ENCODE measurements at places on chromosomes 2 and 18.

- DNase-seq, result no peak
Observed at GRCh38 chr2:98800330-98801064, 69.6 kb upstream of the MGAT4A start.

DNA sequence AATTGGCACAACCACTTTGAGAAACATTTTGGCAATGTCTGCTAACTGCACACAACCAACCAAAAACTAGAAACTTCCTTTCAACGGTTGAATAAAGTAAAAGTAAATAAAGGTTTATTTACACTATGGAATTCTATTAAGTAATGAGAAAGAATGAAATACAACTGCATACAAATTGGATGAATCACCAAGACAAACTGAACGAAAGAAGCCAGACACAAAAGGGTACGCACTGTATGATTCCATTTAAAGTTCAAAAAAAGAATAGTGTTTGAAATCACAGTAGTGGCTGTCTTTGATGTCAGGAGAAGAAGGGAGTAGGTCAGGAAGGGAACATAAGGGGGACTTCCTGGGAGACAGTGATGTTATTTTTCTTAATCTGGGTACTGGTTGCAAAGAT is 46.5 kb upstream of the SULT1C3 start:
- no peak for DNase-seq

DNA sequence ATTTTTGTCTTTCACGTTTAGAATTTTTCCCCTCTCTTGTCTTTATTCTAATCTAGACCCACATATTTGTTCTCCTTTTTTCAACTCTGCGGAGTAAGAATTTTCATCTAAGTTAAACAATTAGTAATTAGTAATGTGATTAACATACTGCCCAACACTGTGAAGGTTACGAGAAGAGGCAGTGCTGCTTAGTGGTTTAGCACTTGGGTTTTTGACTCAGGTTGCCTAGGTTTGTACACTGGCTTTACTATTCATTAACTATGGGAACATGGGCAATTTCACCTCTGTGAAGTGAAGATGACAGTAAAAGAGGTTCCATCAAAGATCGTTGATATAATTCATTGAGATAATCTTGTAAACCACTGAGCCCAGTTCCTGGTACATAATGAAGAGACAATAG is 82.2 kb upstream of the PNPT1 start:
- no peak for DNase-seq

GRCh38 chr18:8991155-8991554 is 111.3 kb upstream of the NDUFV2 start:
- DNase-seq, result no peak

GRCh38 chr2:237818066-237818473 is 19.5 kb downstream of the RBM44 start:
- DNase-seq, result no peak

GRCh38 chr2:191626497-191627151 is 51.3 kb upstream of the NABP1 start:
- DNase-seq, result no peak

- DNase-seq, result no peak
Observed at GRCh38 chr2:71669058-71669456, 215.7 kb downstream of the DYSF start.

DNA sequence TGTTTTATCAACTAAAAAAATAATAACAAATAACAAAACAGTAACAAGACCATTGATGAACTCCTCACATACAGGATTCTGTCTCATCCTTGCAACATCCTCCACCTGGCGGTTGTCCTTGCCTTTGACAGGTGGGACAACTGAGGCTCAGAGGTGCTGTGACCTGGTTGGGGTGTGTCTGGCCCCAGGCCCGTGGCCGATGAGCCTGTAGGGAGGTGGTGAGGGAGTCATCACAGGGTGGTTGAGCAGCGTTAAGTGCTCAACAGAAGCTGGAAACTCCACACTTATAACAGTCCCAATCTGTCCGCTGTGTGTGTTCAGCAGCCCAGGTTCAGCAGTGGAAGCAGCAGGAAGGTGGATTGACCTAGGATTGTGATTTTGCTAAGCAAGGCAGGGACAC is 131.6 kb upstream of the RAB12 start:
- DNase-seq, result no peak

- DNase-seq, result no peak
Observed at GRCh38 chr18:56804395-56804794, 153.2 kb downstream of the WDR7 start.

- no peak for DNase-seq
Observed at GRCh38 chr18:490624-491023, 9.9 kb downstream of the COLEC12 start.

DNA sequence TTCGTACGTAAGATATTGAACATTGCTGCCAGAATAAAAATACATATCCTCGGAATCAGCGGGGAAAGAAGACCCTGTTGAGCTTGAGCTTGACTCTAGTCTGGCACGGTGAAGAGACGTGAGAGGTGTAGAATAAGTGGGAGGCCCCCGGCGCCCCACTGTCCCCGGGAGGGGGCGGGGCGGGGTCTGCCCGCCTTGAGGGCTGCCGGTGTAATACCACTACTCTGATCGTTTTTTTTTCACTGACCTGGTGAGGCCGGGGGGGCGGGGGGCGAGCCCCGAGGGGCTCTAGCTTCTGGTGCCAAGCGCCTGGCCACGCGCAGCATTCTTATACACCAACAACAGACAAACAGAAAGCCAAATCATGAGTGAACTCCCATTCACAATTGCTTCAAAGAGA is 324.0 kb upstream of the REG3G start:
- no peak for DNase-seq

DNA sequence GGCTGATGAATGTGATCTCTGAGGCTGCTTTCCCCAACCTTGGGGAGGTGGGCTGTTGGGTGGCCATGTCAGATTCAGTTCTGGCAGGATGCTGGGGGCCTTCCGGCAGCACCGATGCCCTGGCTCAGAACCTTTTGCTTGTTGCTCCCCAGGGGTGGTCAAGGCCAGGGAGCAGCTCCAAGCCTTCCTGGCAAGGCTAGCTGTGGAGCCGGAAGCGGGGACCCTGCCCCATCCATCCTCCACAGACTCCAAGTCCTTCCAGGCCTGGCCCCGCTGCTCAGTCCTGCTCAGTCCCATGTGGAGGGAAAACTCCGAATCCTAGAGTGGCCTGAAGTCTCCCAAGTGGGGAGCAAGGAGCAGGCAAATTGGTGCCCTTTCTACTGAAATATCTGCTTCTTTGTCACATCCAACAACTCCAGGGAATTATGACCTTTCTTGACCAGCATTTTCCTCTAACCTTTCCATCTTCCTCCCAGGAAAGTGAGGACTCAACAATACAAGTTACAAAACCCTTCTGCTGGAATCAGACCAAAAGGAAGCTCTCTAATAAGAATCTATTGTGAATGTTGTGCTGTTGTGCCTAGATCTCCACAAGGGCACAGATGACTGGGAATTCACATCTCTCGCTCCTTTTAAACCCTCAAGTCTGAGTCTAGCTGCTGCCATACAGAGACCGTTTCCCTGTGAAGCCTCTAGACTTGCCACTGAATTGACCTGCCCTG is 134.0 kb downstream of the MCFD2 start:
- no peak for DNase-seq

GRCh38 chr2:219998107-219998506 is 370.7 kb downstream of the SLC4A3 start:
- no peak for DNase-seq

- DNase-seq, result no peak
Observed at GRCh38 chr2:58834404-58834803, 593.3 kb upstream of the FANCL start.

- no peak for DNase-seq
Observed at GRCh38 chr2:71939588-71940535, 207.8 kb downstream of the CYP26B1 start.

DNA sequence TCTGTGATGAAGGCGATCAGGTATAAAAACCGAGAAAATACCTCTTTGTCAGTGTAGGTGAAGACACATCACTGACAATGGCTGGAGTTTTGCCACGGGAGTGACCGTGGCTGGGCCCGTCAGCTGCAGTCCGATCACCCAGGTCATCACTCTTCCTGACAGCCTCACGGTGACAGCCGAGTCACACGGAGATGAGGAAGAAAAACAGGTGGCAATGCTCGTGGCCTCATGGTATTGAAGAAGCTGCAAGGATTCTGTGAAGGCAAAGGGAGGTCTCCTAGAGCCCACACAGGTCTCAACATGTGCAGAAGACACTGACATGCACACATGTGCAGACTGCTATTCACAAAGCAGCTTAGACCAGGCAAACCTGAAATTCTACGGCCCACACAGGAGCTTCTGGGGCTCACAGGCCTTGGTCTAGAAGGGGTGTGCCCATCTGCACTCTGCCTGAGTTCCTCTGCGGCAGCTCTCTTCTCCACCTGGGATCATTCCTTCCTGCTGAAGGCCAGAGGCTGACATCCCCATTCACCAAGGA is 7.4 kb downstream of the COPS9 start:
- DNase-seq, result no peak

GRCh38 chr18:21389283-21389682 is 147.3 kb downstream of the GREB1L start:
- no peak for DNase-seq

DNA sequence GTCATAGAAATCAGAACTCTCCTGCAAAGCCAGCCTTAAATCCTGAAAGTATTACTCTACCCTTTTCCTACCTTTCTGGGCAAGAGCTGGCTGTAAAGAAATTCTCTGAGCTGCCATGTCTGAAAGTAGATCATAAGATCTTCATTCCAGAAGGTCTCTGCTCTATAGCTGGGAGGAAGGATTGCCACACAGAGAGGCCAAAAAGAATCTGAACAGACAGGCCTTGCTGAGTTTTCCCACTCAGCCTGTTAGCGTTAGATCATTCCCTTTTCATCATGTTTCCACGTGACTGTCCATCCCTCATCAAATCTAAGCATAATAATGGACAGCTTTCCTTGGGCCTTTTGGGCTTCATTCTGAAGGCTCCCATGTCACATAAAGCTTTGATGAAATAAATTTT is 43.2 kb upstream of the FHL2 start:
- no peak for DNase-seq

DNA sequence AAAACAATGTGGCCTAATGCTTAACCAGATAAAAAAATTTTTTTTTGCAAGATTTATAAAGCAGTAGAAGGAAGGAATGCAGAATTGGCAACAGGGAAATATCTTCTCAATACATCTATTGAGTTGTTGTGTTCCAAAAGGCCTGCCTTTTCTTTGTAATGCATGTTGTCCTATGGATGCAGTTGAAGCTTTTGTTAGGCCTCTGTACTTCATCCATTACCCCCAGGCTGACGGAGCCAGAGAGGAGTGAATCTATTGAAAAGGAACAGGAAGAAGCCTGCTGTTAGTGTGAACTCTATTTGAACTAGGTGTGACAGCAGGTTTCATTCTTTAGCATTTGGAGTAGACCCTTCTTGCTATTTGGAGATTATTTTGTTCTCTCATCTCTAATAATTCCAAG is 56.5 kb downstream of the MTX2 start:
- no peak for DNase-seq

DNA sequence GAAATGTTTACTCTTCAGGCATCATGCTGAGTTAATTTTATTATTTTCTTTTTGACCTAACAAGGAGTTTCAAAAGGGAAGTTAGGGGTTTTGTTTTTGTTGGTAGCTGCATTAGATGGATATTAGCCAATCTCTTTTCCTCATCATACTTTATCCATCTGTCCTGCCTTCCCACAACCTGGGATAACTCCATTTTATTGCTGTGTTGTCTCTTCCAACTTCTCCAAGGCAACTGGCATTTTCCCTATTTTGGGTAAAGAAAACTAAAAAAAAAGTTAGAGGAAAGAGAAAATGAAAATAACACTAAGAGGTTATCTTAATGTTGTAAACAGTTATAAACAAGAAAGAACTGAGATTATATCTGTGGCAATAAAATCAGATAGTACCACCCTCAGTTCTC is 147.0 kb downstream of the PID1 start:
- no peak for DNase-seq

DNA sequence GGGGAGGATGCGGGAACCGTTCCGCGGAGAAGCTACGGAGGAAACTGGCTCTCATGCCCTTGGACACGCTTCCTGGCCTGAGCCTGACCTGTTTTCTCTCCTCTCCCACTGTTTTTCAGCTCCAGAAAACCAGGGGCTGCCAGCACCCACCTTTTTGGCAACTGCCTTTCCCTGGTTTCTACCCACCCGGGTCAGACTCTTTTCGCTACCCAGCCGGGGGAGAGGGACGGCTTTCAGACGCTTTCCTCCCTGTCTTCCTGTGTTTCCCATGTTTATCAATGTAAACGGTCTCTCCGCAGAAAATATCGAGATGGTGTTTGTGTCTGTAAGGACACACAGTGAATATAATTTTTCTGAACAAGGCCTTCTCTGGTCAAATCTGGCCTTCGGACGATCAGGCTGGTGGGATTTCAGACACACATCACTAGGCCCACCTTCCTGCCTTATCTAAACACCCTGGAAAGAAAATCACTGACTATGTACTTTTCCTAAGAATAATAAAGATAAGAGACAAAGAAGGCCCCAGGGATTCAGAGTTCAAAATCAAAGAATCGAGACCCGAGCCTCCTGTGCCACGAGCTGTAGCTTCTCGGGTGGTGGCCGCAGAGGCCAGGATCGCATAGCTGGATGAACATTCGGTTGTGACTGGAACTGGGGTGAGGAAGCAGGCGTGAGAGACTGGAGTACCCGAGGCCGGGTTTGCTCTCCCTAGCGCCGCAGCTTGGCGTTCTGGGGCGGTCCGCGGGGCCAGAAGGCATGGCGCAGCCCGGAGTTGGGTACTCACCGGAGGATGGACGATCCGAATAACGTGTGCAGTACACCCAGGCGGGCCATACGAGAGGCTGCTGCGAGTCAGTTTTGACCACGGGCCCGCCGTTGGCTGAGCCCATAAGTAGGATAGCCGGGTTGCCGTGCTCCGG is 1.7 kb downstream of the EN1 start:
- DNase-seq, result no peak

DNA sequence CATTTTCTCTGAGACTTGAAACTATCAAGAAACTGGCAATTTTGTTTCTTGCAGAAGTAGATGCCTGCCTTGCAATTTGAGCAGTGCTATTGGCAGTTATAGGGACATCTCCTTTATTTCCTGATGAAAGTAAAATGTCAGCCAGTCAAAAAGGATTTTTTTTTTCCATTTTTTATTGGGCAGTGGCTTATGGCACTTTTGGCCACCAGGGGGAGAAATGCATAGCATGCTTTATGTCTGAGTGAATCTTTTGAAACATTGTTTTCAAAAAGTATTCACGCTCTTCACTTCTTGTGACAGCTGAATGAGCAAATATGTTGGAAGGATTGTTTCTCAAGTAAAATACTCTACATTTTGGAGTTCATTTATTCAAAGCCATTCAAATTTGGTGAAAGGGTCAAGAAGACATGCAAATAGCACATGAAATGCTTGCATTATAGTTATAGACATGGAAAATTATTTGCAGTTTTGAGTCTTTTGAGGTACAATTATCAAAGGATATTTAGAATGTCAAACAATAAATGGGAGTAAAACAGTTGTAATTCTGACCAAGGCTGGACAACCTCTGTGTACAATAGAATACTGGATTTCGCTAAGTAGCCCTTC is 491.0 kb downstream of the CDH2 start:
- no peak for DNase-seq

- no peak for DNase-seq
Observed at GRCh38 chr2:226057365-226057764, 657.9 kb downstream of the NYAP2 start.

GRCh38 chr2:109601783-109602182 is 12.0 kb downstream of the SEPTIN10 start:
- no peak for DNase-seq

GRCh38 chr2:68031043-68031442 is 31.8 kb downstream of the C1D start:
- no peak for DNase-seq

All from stimulated activated CD8-positive, alpha-beta memory T cell treated with anti-CD3 and anti-CD28 coated beads, Interleukin-7, amount 100 ng/mL, for 1 hour (primary cell).